ENCODE measurements at places on chromosomes 4 and X. TPM values are rescaled to one million over a fixed set of nuclear protein-coding genes. Genes with fewer than 3 reads are reported as not detected.

GRCh38 chrX:119880552-119881437 lies 9.2 kb downstream of the NDUFA1 start:
- peak; percentile 24 for DNase-seq

DNA sequence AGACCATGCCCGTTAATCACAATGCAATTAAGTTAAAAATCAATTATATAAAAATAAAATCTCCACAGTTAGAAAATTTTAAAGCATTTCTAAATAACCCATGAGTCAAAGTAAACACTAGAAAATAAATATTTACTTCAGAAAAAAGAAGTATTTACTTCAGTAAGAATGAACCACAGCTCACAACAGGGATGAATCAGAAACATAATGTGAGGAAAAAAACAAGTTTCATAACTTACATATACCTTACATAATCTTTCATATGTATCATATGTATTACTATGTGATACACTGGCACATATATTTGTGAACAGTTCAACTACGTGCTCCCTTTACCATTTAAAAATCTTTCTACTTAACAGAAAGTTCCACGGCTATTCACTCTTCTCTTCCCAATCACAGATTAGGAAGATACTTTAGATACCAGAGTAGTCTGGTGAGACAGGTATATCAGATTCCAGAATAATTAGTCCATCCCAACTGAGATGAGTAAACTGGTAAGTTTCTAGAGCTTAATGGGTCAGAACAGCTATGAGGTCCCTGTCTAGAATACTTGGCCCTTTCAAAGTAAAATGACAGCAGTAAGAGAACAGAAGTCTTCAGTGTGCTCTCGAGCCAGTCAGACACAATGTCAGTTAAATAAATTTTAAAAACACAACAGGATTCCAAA lies 70.3 kb downstream of the SH3RF1 start:
- DNase-seq = no peak

The CXCL6 gene
- total RNA-seq = 0.22 TPM

DNA sequence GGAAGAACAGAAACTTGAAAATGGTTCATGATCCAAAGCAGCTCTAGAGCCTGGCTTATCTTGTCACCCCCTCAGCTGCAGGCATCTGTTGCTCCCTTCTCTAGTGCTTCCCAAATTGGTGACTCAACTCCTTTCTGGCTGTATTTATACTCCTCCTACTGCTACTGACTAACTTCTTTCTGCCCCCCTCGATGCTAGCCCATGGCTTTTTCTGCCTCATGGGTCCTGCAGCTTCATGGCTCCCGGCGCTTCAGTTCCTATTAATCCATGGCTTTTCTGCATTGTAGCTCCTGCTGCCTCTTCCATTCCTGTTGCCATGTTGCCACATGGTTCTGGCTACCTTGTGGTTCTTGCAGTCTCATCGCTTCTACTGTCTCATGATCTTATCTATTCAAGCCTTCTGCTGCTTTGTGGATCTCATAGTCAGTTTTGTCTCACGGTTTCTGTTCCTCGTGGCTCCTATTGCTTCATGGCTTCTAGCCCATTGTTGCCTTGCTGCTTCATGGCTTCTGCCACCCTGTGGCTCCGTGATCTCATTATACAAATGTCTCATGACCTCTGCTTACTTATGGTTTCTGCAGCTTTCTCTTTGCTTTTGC lies 48.1 kb downstream of the SMC1A start:
- no peak for DNase-seq

DNA sequence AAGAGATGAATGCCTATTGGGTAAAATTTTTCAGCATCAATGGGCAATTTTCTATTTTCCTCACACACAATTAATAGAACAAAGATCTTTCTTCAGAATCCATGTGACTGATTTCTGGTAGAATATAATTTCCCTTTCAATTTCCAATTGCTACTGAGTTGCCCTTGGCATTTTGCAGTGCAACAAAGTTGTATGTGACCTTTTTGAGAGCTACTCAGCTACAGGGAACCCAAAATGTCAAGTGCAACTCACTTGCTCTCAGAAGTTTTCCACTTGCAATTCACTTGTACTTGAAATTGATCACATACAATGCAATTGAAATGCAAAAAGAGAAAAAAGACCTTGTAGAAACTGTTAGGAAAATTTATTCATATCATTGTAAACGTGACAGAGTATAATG lies 245.5 kb downstream of the BANK1 start:
- DNase-seq = no peak

The F8A1 gene
- total RNA-seq = 31.1 TPM

DNA sequence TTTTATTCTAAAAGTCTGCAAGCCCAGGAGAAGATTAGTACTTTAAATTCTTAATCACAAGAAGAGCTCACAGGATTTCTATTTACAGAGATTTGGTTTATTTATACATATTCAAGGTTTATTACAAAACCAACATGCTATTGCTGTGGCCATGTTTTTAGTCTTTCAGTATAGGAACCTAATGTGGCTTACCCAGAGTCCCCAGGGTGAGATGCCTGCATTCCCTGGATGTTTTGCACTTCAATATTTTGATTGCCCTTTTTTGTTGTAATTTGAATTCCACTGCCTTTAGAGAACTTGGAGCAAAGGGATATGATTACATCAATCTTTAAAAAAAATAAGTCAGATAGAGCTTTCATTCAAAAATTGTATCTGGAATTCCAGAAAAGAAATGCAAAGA lies 146.0 kb upstream of the FRMPD4 start:
- DNase-seq = no peak

GRCh38 chrX:132127743-132128142 lies at the start of gene FRMD7:
Gene FRMD7, minus strand, starts transcription at chrX:132128020. Its CDS starts 176 bp downstream, at chrX:132127844.
- DNase-seq = no peak

The MAGIX gene
- total RNA-seq = 3.4 TPM

DNA sequence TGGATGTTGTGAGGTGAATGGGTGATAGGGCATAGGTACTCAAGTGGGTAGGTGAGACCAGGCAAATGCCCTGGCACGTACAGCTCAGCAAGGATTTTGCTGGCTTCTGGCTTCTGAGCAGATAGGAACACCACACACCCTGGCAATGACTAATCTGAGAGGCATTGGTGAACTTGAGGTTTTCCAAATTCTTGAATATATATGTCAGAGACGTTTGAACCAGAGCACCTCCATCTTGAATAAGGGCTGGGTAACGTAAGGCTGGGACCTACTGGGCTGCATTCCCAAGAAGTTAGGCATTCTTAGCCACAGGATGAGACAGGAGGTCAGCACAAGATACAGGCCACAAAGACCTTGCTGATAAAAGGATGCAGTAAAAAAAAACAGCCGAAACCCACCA lies 204.5 kb downstream of the NLGN4X start:
- no peak for DNase-seq

The TMEM154 gene
- total RNA-seq = 1.6 TPM
